ENCODE measurements at places on chromosomes 13 and 19.
A peak's percentile ranks its signal among the peaks of the same experiment; 100 is the strongest.

GRCh38 chr19:4304538-4305256, at the start of gene FSD1:
Gene FSD1 (plus strand): TSS chr19:4304598. CDS start chr19:4304747, 149 bp downstream.
- DNase-seq = no peak

DNA sequence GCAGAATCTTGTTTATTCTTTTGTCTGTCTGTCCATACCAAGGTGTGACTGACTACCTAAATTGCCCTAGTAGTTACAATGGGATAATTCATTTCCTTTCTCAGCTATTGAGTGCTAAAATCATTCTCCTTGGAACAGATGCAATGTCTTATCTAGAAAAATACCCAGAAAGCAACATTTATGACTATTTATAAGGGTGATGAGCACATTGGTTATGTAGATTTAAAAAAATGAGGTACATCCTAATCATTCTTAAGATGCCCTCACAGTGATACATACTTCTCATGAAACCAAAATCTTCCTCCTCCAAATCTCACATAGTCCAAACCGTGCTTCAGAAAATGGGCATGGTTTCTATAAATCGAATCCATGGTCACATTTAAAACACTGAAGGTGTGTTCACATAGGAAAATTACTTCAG, 11.6 kb upstream of the UBE2L5 start:
- DNase-seq = no peak

GRCh38 chr13:100675661-100676129, 1.1 kb upstream of the TMTC4 start:
- no peak for DNase-seq

- DNase-seq = no peak
Measured at GRCh38 chr19:51163257-51163656, 21.2 kb downstream of the SIGLEC7 start.

GRCh38 chr19:47735131-47735530, 10.2 kb upstream of the NOP53 start:
- DNase-seq = no peak

GRCh38 chr19:19562665-19563347, 24.7 kb downstream of the CILP2 start:
- DNase-seq = no peak

- no peak for DNase-seq
Measured at GRCh38 chr13:106117640-106118039, 417.8 kb downstream of the EFNB2 start.

GRCh38 chr13:89695343-89696257, 1651.9 kb upstream of the MIR17HG start:
- peak; percentile 49 for DNase-seq

DNA sequence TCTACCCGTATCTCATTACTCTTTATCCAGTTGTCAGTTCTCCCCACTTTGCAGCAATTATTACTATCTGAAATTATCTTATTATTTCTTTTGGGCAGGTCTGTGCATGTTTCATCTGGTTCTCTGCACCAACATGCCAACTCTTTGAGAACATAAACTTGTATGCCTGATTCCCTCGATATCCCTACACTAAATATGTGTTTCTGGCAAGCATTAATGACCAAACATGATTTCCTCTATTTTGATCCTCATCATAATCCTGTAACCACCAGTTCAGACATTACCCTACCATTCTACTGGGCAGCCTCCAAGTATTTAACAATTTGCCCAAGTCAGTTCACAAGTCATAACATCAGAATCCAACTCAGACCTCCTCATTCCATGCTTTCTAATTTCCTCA, 426.1 kb downstream of the FOXO1 start:
- DNase-seq = no peak

DNA sequence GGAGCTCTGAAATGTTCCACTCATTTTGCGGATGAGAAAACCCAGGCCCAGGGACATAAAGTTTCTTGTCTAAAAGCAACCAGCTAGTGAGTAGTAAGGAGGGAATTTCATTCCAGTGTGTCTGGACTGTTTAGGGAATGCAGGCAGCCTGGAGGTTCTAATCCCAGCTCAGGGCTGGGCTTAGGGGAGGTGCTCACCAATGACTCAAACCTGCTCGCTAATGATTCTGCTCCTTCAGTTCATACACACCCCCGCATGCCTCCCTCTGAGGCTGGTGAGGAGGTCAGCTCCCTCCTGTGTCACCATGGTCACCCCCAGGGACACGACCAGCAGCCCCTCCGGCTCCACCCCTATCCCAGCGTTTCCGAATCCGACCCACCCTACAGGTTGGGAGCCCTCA, 34.6 kb downstream of the CYP4F2 start:
- DNase-seq = no peak

DNA sequence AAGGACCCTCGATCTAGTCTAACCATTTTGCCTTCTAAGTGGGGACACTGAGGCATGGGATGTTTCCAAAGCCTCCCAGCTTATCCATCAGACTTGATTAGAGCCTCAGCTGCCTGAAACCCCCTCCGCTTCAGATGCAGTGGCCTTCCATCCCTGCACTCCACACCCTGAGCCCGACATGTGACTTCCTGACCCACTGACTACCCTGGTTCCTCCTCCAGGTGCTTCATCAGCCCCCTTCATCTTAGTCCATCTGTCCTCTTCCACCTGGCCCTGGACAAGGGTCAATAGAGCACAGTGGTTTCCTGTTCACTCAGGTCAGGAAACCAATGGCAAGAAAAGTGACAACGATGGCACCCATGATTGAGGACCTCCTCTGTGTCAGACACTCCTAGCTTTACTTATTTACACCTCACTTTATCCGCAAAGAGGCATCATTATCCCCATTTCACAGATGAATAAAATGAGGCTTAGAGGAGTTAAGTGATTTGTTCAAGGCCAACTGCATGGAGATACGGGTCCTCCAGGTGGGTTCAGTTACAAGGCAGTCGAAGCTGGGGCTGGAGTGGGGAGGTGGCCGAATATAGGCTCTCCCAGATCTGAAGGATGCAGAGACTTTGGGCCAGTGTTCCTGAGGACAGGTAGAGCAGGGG, 81.6 kb upstream of the TM9SF2 start:
- DNase-seq = no peak

GRCh38 chr13:71663431-71663830, 203.6 kb downstream of the DACH1 start:
- DNase-seq = no peak

GRCh38 chr19:13004273-13004672, 9.0 kb downstream of the NFIX start:
- no peak for DNase-seq

DNA sequence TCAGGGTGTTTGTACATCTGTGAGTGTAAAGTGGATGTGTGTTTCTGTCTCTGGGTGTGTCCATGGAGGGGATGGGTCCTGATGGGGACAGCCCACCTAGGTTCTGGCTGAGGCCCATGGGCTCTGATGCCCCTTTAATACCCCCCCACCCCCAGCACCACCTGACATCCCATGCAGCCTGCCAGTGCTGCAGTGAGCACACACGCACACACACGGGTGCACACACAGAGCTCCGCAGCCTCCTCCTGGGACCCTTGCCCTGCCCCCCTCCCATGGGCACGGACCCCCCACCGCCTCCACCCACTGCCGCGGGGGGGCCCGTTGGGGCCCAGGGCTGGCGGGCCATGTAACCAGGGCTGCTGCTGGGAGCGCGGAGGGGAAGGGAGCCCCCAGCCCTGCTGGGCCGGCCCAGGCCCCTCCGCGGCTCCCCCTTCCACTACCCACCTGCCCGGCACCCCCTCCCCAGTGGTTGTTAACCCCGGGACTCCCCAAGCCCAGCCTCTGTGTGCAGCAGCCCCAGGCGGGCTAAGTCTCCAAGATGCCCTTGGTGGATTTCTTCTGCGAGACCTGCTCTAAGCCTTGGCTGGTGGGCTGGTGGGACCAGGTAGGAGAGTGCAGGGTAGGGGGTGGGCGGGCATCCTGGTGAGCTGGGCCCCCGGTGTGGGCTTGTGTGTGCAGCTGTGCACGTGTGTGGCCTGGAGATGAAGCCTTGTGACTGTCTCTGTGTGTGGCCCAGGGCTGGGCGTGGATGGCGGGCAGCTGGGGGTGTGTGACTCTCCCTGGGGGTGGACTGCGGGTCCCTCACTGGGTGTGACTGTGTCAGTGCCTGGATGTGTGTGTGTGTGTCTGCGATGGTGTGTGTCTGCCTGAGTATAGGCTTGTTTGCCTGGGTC, 32.6 kb downstream of the PDE4A start:
- DNase-seq = no peak

DNA sequence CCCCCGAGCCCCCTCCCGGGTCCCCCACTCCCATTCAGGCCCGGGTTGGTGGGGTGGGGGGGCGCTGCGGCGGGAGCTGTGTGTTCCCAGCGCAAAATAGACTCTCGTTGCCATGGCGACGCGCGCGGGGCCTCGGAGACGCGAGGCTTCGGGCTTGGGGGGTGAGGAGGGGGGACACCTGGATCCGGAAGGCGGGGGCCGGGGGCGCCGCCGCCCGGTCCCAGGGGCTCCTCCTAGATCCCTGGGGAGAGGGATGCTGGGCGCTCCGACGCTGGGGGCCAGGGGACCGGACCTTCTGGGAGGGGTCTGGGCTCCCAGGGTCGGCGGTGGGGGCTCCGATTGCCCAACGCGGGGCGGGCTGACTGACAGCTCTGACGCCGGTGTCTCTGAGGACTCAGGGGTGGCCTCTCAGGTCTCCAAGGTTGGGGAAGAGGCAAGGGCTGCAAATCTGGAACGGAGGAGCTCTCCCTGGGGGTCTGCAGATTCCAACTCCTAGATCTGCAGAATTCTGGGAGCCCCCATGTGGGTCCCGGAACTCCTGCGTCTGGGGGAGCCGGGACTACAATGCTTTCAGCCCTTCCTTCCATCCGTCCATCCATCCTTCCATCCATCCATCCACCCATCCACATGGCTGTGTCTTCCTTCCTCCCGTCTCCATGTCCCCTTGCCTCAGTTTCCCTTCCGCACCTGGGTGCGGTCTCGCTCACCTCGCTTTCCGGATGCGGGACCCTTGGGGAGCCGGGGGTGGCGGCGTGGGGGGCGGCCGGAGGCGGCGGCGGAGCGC, 9.1 kb upstream of the SHISA7 start:
- DNase-seq = no peak

DNA sequence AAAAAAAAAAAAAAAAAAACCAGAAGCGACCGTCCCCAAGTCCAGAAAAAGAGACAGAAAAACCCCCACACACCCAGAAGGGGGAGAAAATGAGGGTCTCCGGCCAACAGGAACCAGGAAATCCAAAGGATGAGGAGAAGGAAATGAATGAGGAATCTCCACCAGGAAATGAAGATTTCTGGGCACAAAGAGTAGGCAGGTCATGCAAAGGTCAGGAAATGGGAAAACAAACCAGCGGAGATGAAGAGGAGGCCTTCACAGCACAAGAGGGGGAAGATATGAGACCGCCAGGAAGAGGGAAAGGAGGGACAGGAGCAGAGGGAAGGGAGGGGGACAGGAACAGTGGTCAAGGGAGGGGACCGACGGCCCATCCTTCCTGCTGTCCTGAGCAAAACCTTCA, 5.8 kb downstream of the TEAD2 start:
- no peak for DNase-seq

- DNase-seq = no peak
Measured at GRCh38 chr19:16180611-16181010, 4.6 kb upstream of the FAM32A start.

DNA sequence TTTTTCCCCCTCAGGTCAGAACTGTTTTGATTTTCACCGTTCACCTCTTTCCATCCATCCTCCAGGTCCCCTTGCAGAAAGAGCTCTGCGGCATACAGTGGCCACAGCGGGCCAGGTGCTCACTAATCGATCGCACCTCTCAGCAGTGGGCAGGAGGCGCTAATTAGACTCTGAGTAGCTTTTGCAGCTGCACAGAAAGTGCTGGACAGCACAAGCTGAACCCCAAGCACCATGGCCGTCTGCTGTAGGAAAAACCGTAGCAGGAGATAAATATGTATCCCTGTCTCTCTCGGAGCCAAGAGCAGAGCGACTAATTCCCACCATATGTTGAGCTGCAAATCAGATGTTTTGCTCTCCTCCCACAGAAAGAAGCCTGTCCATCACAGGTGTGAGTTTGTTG, 54.4 kb downstream of the PEX11G start:
- DNase-seq = no peak

DNA sequence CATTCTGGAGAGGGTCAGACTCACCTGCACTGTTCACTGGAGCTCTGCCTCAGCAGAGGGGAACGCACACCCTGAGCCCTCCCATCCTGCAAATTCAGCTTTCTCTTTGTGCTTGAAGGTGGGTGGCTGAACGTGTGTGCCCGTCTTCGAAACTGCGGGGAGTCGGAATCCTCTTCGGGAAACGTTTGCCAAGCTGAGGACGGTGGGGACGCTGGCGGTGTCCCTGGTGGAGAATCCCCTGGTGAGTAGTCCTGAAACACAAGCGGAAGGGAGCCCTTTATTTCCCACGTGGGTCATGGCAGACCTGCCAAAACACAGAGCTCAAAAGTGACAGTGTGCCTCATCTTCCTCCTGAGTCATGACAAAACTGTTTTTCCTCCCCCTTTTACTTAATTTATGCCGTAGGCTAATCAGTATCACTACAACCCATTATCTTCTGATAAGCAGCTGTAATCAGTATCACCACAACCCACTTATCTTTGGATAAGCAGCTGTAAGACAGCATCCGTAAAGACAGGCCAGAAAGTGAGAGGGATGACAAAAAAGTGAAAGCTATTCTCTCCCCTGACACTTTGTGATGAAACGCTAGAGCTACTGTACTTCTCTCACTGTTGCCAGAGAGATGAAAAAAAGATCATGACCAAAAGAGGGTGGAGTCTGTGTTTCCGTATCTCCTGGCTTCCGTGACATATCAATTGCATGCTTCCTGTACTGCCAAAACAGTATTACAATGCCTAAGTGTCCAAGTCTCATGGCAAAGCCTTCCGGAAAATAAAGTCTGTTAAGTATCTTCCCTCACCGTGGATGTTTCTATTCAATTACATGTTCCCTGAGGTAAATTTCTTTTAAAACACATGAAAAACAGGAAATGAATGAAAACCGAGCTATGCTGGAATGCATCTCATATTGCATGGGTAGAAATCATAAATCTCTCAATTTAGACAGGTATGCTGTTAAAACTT, 155.5 kb downstream of the TBC1D4 start:
- DNase-seq = peak; percentile 100

GRCh38 chr19:3651684-3652083, 25.1 kb upstream of the CACTIN start:
- no peak for DNase-seq

- DNase-seq = no peak
Measured at GRCh38 chr19:6500837-6501739, 1.0 kb downstream of the TUBB4A start.

GRCh38 chr19:6101991-6102390, 8.3 kb downstream of the RFX2 start:
- DNase-seq = no peak

DNA sequence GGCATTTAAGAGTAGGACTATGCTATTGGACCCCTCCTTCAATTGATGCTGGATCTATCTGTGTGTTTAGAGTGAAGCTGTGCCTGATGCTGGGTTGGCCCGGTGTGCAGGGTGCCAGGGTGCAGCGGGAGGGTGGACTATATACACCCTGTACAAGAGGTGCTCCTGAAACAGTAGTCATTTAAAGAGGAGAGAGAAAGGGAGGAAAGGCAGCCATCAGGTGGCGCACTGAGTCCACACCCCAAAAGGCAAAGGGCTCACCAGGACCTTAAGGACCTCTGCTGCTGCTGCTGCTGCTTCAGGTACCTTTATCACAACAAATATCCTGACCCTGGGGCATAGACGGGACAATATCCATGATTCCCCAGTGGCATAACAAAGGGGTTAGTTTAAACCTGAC, 39.4 kb downstream of the ZNF136 start:
- no peak for DNase-seq

GRCh38 chr13:29763436-29764180, 86.8 kb downstream of the UBL3 start:
- DNase-seq = no peak

GRCh38 chr19:574658-575526, 2.5 kb downstream of the BSG start:
- DNase-seq = peak; percentile 76

- no peak for DNase-seq
Measured at GRCh38 chr19:11041966-11042627, 47.2 kb upstream of the LDLR start.
